ENCODE measurements at places on chromosomes 4 and X.

DNA sequence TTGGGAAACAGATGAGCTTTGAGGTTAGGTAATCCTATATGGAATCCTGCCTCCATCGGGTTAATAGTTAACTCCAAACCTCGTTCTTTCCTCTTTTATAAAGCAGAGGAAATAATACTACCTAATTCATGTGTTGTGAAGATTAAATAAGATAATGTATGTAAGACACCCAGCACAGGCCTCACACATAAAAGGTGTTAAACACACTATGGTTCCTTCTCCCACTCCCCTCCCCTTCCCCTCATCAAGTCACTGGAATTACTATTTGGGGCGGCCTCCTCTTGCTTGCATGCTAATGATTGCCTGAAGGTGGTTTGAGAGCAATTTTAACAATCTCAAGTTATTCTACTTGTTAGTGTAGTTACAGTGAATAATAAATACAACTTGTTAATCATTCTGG lies 404.4 kb upstream of the RASGEF1B start:
- no peak for DNase-seq

- DNase-seq, result peak; percentile 72
Observed at GRCh38 chr4:138919094-138919936, 96.3 kb upstream of the NOCT start.

DNA sequence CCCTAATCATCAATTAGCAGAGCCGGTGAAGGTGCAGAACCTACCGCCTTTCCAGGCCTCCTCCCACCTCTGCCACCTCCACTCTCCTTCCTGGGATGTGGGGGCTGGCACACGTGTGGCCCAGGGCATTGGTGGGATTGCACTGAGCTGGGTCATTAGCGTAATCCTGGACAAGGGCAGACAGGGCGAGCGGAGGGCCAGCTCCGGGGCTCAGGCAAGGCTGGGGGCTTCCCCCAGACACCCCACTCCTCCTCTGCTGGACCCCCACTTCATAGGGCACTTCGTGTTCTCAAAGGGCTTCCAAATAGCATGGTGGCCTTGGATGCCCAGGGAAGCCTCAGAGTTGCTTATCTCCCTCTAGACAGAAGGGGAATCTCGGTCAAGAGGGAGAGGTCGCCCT lies 3.3 kb upstream of the OPN1LW start:
- no peak for DNase-seq

GRCh38 chr4:1991596-1992434 lies 17.0 kb downstream of the NELFA start:
- no peak for DNase-seq

GRCh38 chr4:67933755-67934154 lies 29.5 kb downstream of the TMPRSS11A start:
- no peak for DNase-seq
